ENCODE measurements at places on chromosomes 2 and 18.

DNA sequence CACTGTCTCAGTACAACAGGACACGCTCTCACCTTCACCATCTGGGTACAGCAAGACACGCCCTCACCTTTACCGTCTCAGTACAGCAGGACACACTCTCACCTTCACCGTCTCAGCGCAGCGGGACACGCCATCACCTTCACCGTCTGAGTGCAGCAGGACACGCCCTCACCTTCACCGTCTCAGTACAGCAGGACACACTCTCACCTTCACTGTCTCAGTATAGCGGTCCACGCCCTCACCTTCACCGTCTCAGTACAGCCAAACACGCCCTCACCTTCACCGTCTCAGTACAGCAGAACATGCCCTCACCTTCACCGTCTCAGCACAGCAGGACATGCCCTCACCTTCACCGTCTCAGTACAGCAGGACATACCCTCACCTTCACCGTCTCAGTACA lies 109.9 kb upstream of the CTDP1 start:
- no peak for DNase-seq

GRCh38 chr2:28271919-28272250 lies 120.8 kb upstream of the FOSL2 start:
- no peak for DNase-seq

GRCh38 chr2:204415406-204416181 lies 129.7 kb upstream of the PARD3B start:
- no peak for DNase-seq

GRCh38 chr2:42874949-42875801 lies 82.8 kb upstream of the HAAO start:
- DNase-seq: no peak

DNA sequence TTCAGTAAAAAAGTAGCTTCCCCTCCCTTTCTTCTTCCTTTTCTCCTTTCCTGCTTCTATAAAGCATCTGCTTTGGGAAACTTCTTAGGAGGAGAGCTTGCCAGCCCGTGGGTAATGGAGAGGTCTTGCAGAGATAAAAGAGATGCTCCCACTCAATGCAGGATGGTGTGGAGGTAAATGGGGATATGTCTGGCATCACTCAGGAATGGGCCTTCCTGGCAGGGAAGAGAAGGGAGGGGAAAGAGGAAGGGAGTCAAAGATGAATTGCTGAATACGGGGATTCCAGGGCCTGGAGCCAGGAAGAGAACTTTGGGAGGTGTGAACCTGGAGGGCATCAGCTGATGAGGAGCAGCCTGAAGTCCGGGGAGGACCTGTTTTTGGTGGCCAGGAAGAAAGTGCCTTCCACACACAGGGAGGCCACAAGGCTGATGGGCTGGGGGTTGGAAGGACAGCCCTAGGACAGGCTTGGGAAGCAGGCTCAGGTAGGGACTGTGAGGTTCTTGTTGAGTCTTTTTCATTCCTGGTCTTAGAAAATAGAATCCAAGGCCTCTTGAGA lies 25.2 kb downstream of the IL1B start:
- no peak for DNase-seq

- no peak for DNase-seq
Measured at GRCh38 chr2:8364668-8365067, 317.2 kb upstream of the ID2 start.

DNA sequence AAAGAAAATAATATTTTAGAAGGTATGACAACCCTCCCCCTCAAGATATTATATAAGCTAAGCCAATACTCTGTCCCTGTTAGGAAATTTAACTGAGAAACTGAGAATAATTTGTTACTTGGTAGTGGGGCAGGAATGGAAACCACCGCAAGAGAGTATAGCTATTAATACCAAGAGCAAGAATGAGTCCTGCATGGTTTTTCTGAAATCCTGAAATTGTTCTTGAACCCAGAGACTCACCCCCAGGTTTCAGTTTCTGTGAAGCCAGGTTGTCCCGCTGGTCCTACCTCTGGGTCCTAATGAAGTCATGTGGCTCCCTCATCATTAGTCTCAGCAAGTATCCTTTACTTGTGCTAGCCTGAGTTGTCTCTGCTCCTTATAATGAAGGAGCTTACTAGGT lies 671.0 kb upstream of the ACVR2A start:
- no peak for DNase-seq

DNA sequence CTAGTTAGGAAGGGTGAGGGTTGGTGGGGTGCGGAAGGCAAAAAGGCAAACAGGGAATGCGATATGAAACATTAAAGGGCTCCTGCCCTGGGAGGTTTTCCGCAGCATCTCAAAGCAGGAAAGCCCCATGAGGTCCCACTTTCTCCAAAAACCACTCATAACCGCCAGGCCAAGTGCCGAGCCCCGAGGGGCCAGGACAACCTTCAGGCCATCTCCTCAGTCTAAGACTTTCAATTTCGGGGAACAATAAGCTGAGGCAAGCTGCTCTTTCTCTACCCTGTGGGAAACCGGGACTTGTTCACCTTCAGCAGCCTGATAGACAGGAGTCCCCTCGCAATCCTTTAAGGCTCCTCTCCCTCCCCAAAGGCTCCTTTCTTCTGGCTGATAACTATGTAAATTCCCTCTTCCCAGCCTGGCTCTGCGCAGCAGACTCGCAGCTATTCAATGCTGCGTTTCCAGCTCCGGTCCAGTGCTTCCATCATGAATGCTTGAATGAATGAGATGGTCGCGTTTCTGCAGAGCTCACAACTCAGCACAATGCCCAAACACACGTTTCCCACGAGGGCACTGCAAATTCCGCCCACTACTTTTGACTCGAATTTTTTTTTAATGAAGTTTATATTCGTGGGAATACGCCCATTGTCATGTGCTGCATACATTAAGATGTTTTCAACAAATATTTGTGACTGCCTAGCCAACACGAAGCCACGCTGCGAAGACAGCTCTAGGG lies 1.4 kb downstream of the LAMA1 start:
- DNase-seq: no peak

DNA sequence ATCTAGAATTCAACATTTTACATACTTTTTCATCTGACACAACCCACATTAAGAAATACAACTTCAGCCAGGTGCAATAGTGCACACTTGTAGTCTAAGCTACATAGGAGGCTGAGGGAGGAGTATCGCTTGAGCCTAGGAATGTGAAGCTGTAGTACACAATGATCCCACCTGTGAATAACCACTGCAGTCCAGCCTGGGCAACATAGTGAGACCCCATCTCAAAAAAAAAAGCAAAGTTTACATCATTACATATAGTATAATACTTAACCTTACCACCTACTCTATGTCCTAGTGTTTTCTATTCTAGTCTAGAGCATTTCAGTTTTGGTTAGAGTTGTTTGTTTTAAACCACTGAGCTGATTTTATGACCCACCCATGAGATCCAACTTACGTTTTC lies 86.5 kb upstream of the FAM117B start:
- DNase-seq: no peak

- DNase-seq: no peak
Measured at GRCh38 chr2:27664154-27664574, 475 bp downstream of the SLC4A1AP start.

GRCh38 chr2:109348671-109349502 lies 219.9 kb downstream of the SH3RF3 start:
- DNase-seq: no peak

GRCh38 chr2:18610090-18610489 lies 20.7 kb upstream of the NT5C1B start:
- no peak for DNase-seq

DNA sequence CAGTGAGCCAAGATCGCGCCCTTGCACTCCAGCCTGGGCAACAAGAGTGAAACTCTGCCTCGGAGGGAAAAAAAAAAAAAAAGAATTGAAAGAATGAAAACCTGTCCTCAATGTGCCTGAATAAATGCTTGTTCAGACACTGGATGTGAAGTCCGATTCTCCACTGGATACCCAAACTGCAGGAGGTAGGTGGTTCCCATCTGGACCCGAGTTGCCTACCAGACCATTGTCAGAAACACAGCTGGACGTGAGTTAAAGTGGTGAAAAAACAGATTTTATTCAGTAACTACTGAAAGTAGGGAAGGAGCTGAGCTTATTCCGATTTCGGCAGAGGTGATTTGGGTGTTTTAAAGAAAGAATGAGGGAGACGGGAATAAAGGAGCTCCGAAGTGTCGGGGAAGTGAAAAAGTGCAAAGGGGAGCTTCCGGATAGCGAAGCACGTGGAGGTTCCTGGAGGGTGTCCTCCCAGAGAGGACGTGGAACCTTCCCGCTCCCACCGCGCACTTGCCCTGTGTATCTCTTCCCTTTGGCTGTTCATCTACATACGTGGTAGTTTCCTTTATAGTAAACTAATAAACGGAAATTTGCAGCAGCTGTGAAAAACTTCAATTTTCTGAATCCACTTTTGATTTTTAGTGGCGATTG lies 10.4 kb upstream of the ZDBF2 start:
- DNase-seq: no peak

GRCh38 chr18:67199993-67200617 lies 316.4 kb downstream of the DSEL start:
- DNase-seq: peak; percentile 55

GRCh38 chr2:233535271-233535670 lies 31.3 kb downstream of the USP40 start:
- no peak for DNase-seq

DNA sequence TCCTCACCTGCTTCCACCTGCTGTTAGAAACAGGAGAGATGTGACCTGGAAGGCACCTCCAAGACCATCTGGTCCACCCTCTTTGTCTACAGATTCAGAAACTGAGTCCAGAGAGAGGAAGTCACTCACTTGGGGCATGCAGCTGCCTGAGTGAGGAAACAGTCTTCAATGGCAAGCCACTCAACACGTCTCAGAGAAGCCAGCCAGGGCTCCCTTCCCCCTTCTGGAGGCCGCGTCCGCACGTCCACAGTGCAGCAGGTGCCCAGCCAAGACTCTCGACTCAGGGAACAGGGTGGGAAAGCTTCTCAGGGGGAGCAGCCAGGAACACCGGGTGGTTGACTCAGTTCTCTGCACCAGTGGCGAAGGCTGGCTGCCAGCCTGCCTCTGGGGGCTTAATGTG lies 201.7 kb downstream of the BCL11A start:
- no peak for DNase-seq

DNA sequence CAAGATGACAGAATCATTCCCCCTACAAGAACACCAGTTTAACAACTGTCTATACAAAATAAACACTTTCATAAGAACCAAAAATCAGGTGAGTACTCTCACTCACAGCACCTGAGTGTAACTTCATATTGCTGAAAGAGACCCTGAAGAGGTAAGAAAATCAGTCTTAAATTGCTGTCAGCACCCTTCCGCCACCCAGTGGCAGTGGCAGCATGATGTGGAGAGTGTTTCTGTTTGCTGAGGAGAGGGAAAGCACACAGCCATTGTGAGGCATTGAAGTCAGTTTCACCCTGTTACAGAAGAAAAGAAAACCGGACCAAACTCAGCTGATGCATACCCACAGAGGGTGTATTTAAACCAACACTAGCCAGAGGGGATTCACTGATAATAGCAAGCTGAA lies 1240.8 kb upstream of the CRIM1 start:
- DNase-seq: peak; percentile 17

DNA sequence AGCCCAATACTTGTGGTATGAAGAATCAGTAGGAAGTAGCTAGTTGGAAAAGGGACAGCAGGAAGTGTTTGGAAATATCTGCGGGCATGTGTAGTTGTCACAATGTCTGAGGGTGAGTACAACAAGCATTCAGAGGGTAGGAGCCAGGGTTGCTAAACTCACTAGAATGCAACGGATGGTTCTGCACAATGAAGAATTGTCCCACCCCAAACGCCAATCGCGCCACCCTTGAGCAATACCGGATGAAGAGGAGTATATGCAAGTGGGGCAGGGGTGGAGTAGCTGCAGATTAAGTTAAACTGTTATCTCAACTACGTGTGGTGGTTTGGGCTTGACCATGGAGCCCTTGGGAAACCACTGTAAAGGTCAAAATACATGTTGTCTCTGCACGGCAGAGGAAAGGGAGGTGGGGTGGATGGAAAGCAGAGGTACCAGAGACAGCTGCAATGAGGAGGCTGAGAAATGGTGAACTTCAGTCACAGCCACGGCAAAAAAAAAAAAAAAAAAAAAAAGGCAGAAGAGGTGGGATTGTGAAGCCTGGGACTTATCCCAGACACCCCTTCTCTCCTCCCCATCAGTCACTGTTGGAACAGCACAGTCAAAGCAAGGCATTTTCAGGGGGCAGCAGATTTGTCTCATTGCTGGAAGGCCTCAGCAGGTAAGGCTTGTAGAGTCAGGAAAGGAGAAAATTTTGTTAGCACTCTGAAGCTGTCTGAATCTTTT lies 5.2 kb downstream of the CCL20 start:
- peak; percentile 99 for DNase-seq

DNA sequence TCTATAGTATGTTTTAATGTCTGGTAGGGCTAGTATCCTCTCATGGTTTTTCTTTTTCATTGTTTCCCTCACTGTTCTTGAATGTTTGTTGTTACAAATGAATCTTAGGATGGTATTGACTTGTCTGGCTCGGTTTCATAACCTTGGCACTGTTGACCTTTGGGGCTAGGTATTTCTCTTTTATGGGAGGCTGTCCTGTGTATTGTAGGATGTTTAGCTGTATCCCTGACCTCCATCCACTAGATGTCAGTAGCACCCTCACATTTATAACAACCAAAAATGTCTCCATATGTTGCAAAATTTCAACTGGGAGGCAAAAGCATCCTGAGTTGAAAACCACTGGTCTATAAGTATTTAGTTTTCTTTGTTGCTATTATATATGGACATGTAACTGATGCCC lies 7.0 kb upstream of the AOX1 start:
- DNase-seq: no peak

DNA sequence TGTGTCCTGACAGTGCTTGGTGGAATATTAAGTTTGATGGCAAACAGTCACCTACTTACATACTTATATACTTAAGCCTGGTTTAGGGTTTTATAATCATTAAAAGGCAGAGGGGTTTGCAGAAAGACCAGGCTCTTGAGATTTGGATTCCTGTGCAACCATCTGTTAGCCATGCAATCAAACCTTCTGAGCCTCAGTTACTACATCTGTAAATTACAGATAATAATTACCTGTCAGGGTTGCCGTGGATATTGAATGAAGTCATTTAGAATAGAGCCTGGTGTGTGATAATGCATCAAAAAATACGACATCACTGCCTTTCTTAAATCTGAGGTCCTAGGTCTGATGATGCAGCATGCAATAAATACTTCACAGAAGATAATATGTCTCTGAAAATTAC lies 152.9 kb downstream of the ARHGAP28 start:
- DNase-seq: no peak

- DNase-seq: no peak
Measured at GRCh38 chr2:150191349-150191748, 296.1 kb downstream of the RND3 start.

Measured in SW 1271 (cell line).